ENCODE measurements at places on chromosomes 13 and 19.

DNA sequence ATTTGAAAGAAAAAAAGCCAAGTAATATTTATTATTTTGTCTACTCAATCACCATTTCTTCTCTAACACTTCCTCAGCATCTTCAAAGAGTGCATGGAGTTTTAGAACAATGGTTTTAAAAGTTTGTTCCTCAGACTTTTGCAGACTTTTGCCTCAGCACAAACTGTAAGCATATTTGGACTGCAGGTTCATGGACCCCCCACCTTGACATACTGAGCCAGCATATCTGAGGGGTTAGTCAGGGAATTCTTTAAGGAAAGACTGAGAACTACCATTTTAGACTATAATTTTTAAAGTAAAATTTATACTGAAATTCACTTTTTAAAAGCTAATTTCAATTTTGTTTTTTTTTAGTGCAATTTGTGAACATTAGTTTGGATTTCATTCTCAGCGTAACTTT is 1676.8 kb upstream of the PCDH20 start:
- no peak for DNase-seq

DNA sequence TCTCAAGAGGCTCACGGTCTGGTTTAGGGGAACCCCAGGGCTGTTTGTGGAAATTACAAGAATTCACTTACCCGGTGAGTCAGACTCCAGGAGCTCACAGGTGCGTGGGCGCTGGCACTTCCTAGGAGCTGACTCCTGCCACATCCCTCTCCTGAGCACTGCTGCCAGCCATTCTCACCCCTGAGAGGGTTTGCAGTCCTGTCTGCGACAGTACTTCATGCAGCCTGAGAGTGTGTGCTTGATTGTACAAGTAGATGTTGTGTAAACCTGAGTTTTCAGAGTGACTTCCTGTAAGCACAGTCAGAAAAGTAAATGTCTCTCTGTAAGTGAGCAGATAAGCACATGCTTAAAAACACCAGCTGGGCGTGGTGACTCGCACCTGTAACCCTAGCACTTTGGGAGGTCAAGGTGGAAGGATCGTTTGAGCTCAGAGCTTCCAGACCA is 8.1 kb downstream of the MRPL4 start:
- DNase-seq = no peak

DNA sequence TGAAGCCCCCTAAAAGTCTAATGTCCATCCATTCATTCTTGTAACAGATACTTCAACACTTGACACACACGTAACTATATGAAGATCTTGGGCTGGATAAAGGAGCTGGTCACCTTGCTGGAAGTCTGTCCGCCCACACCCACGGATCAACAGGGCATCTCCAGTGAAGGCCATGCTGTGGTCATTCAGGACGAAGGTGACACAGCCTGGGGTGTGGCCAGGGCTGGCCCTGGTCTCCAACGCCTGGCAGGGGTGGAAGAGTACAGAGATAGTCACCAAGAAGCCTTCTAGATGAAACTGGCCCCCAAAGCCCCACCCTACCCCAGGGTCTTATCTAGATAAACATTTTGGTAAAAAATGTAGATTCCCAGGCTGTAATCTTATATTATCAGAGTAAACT is 6.8 kb upstream of the PHLDB3 start:
- no peak for DNase-seq

- DNase-seq = no peak
Observed at GRCh38 chr19:29271341-29271740, 58.4 kb upstream of the UQCRFS1 start.

DNA sequence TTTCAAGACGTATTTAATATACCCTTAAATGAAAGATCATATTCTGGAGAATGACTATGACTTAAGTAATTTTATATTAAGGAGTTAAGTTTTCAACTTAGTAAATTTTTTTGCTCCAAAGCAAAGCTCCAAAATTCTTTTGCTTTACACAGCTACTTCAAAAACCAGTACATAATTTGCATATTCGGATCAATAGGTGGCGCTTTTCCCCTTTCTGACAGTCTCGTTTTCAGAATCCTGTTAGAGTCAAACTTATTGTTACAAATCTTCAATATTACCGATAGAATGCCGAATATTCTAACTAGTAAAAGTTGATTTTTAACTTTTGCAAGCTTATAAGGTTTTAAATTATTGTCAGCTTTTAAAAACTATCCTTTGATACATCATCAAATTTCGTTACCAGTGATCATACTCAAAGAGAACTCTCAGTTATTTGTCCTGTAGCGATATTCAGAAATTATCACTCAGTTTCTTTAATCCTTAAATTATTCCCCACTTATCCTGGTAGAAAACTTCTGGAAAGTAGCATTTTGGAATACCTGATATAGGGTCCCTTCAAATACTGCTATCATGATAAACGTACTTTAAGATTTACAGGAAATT is 852.7 kb upstream of the KLHL1 start:
- DNase-seq = no peak

Data from germinal center (tissue), 1 donor.